ENCODE measurements at places on chromosomes 4 and X.

- DNase-seq = no peak
These were observed 303.7 kb downstream of the HNRNPD start for GRCh38 chr4:82069883-82070638.

DNA sequence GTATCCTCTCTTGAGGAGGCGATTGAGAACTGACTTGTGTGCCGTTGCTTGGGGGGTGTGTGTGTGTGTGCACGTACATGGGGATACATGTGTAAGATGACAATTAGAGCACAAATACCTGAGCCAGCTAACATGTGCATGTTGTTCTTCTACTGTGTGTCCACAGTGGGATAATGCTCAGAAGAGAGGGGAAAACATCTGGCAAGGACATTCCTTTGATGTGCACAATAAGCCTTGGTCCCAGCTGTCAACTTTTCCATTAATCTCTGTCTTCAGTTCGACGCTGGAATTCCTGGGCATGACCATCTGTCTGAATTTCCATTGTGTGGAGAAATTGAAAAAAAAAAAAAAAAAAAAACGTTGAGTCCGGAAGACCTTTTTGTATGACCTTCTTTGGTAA is 592.0 kb upstream of the GALNTL6 start:
- DNase-seq = no peak

DNA sequence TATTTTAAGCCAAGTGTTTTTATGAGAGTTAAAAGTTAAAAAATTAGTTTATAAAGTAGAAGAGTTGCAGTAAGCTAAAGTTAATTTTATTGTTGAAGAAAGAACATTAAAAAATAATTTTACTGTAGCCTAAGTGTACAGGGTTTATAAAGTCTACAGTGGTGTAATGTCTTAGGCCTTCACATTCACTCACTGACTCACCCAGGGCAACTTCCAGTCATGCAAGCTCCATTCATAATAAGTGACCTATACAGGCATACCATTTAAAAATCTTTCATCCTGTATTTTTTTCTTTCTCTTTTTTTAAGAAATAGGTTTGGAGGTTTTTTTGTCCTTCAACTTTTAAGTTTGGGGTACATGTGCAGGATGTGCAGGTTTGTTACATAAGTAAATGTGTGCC is 87.9 kb upstream of the NR3C2 start:
- DNase-seq = no peak

DNA sequence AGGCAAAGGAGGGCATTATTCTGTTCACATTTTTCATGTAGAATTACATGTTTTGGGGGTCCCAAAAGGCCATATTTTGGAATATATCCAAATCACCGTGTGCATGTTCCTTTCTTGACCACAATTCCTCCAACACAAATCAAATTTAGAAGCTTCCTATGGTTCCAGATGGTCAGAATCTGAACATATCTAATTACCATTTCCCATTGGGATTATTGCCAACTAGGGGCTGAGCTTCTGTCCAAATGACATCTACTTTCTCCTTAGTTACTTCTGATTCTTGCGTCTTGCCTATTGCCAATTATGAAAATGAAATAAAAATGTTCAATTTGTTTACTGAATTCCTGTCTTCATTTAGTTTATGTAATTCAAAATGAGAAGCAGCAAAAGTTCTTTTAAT is 163.7 kb downstream of the CPE start:
- no peak for DNase-seq

GRCh38 chrX:74250574-74250973 is 53.4 kb upstream of the ZCCHC13 start:
- no peak for DNase-seq

- DNase-seq = no peak
These were observed 291.9 kb upstream of the TENM3 start for GRCh38 chr4:181951265-181951664.

GRCh38 chrX:9746148-9746888 is 19.3 kb downstream of the GPR143 start:
- DNase-seq = no peak

All from activated T-cell treated with anti-CD3 and anti-CD28 coated beads for 24 hours (primary cell).